HT1080 (cell line): ENCODE measurements at places on chromosomes 16 and 17. TPM values are rescaled to one million over a fixed set of nuclear protein-coding genes. Genes with fewer than 3 reads are reported as not detected.

GRCh38 chr17:75240394-75241142 is 20.8 kb downstream of the GGA3 start:
- peak; percentile 20 for DNase-seq

Gene MMP15
- total RNA-seq: 3.2 and 3.6 TPM in 2 replicates

GRCh38 chr16:9534759-9535158 is 443.3 kb downstream of the HAPSTR1 start:
- DNase-seq: no peak

DNA sequence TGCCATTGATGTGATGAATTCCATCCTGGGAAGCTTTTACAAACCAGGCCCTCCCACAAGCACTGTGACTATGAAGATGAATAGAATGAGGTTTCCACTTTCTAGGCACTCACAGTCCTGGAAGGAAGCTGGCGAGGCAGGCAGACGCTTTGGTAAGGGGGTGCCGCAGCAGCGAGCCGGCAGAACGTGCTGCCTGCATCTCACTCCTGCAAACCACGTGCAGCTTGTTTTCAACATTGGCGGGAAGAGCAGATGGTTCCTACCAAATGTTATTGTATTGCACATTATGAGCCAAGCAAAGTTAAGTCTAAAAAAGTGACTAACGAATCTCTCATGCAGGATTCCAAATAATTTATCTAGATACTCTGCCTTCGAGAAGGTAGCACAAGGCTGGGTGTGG is 3.7 kb upstream of the DNAI2 start:
- no peak for DNase-seq

Gene DRC3
- 0.47 and 1.1 TPM in 2 replicates for total RNA-seq

Gene KRTAP3-1
- total RNA-seq: not detected in 2 replicates

GRCh38 chr17:15264542-15264941 is 584 bp downstream of the PMP22 start:
- no peak for DNase-seq

DNA sequence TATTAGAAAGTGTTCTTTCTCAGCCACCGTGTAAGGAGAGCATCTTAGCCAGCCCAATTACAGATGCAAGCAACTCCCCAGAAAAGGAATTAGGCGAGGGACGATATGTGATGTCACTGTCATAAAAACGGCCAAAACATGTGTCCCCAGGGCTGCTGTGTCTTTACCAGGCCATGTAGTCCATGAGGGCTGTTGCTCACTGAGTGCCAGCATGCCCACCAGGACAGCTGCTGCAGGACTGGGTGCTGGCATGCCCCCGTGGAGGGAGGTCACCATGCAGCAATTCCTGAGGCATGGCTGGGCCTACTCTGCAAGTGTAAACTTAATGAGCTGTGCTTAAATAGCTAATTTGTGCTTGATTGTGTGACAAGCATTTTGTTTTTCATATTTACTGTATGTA is 156.9 kb downstream of the LGALS9B start:
- DNase-seq: no peak

Gene ANKFY1
- total RNA-seq: 15.2 and 16.1 TPM in 2 replicates

DNA sequence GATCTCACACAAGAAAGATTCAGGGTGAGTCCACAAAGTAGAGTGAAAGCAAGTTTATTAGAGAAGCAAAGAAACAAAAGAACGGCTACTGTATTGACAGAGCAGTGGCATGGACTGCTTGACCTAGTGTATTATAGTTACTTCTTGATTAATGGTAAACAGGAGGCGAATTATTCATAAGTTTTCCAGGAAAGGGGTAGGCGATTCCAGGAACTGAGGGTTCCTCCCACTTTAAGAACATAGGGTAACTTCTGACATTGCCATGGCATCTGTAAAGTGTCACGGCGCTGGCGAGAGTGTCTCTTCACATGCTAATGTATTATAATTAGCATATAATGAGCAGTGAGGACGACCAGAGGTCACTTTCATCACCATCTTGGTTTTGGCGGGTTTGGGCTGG is 93.2 kb downstream of the CACNG3 start:
- no peak for DNase-seq

Gene GPRC5B
- total RNA-seq: 1.2 and 2.7 TPM in 2 replicates

DNA sequence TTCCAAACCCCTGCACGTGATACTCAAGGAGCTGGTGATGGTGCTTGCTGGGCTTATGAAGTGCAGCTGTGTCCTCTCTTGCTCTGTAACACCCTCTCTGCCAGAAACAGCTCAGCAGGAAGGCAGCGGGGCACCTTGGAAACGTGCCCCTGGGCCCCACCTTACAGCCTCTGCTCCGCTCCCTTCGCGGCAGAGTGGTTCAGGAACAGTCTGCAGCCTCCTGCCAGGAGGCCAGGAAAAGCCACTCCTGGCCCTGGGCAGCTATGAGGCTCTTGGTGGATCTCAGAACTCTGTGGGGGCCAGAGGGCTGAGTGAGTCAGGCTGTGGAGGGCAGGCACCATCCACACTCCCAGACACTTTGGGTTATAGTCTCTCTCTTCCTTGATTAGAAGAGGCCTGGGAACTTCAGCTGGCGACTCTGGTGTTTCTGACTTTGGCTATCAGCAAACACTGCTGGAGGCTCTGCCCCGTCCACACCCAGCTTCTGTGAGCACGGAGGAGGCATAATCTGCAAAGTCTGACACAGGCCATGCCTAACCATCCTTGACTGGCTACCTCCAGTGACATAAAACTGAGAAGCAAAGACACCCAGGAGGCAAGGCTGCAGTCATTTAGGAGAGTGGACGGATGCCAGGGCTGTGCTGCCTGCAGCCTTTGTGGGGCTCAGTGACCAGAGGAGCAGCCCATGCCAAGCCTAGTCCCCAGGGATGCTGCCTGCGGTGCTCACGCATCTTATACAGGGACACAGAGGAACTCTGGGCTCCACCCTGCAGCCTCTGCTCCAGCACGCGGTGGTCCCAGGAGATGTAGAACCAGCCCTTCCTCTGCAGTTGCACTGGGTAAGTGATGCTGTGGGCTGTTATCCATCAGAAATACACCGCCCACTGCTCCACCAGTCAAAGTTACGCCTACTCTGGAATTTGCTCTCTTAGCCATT is 65.3 kb downstream of the METRNL start:
- DNase-seq: no peak

DNA sequence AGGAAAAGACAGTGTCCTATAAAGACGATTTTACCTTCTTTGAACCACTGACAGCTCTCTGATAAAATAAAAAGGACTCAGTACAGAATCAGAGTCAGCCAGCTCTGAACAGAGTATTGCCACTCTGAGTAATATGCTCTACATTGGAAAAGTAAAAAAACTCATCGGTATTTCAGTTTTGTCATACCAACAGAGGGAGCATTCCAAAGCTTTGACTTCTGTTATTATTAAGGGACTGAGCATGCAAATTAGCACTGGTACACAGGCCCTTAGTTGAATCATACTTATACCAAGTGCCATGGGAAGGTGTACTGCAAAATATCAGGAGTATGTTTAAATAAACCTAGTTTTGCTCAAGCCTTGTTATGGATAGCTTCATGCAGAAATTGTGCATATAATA is 509.0 kb upstream of the KIF2B start:
- peak; percentile 41 for DNase-seq

- no peak for DNase-seq
Measured at GRCh38 chr17:15947976-15948752, 3.2 kb downstream of the ADORA2B start.

GRCh38 chr16:30030011-30030685 is 923 bp downstream of the TLCD3B start:
- no peak for DNase-seq

Gene TPSAB1
- total RNA-seq: not detected in 2 replicates

- no peak for DNase-seq
Measured at GRCh38 chr17:61130330-61130729, 269.3 kb upstream of the TBX2 start.

Gene ATP1B2
- not detected in 2 replicates for total RNA-seq

Gene HOXB7
- total RNA-seq: 12.3 and 17.8 TPM in 2 replicates

Gene PRAC1
- total RNA-seq: not detected in 2 replicates

Gene AOC3
- 0.11 TPM in 1 of 2 replicates, not detected in the other for total RNA-seq

DNA sequence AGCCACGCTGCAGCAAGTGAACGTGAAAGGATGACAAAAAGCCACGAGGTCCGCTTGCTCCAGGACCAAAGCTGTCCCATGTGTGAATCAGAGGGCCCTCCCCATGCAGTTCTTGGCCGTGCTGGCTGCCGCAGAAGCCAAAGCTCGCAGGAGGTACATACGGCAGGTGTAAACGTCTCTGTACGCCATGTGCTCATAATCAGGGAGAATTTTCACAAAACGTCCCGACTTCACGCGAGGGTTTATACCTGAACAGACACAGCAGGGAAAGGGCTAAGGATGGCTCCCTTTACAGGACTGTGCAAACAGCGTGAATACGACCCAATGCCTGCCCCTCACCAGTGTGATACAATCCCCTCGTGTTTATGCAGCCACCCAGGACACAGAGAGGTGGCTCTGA is 25.3 kb downstream of the FBXO31 start:
- no peak for DNase-seq
